ENCODE measurements at places on chromosomes 1 and 21.
A peak's percentile ranks its signal among the peaks of the same experiment; 100 is the strongest.

DNA sequence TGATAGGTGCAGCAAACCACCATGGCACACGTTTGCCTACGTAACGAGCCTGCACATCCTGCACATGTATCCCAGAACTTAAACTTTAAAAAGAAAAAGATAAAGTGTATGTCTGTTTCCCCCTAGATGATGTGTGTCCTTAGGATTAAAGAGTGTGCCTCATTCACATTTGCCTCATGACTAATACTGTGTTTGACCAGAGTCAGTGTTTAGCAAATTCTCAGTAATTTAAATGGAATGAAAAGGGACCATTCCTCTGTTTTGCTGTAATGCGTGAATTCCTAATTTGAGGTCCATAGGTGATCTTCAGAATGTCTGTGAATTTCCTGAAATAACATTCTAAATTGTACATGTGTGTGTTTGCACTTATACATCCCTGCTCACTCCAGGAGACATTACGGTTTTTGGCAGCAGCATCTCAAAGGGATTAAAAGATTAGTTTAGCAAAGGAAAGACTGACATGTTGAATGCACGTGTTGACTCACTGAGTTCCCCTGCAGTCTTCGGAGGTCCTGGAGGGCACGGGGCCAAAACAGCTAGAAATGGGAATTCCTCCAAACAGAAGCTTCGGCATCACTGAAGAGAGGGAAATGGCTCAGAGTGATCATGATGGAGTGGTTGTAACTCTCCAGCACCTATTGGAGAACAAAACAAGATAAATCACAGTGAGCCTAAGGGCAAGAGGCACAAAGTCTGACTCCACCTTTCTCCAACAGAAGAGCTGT, 19.1 kb upstream of the SLC35F3 start:
- DNase-seq = peak; percentile 72

- no peak for DNase-seq
Observed at GRCh38 chr1:42983253-42983652, 24.6 kb upstream of the SLC2A1 start.

- peak; percentile 96 for DNase-seq
Observed at GRCh38 chr1:117695796-117696490, 90.1 kb downstream of the TENT5C start.

DNA sequence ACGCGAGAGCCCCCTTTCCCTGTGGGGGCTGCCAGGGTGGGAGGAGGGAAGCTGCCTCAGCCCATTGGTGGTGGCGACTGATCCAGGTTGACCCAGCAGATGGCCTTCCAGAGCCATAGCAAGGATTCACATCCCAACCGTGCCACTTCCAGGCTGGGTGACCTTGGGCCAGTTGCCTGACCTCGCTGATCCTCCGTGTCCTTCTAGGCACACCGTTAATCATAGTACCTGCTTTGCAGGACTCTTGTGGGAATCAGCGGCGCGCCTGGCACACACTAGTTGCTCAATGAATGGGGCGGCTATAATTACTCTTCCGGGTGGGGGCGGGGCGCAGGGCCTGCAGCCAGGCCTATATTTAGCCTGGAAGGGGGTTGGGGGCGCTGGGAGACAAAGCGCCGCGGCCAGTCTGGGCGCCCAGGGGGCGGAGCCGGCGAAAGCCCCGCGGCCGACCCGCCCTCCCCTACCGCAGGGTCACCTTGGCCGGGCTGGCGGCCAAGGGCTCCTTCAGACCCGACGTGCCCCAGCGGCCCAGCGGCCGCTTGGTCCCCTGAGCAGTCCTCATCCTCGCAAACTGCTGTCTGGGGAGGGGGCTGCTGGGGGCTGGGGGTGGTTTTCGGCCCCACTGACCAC, 5.1 kb downstream of the HSPB7 start:
- DNase-seq = peak; percentile 59

DNA sequence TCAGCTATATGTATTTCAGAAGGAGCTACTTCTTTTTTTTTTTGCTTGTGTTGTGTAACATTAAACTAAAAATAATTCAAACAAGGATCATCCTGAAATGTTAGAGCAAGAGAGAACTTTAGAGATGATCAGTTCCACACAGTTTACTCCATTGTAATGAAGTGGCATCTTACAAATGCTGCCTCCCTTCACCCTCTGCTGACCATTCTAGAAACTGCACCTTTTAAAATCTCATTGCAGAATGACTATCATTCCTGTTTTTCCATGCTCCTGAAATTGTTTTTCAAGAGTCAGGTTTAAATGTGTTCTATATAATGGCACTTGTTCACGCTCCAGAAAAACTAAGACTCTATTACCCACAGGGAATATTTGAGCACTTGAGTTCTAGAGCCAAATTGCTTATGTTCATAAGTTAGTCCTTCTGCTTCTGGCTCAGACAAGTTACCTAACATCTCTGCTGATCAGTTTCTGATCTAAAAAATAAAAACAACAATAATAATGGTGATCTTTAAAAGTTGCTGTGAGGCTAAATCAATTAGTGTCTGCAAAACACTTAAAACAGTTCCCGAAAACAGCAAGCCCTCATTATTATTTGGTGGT, 21.5 kb upstream of the SLC44A5 start:
- DNase-seq = peak; percentile 10

GRCh38 chr1:22808676-22809483, 98.2 kb downstream of the EPHB2 start:
- DNase-seq = peak; percentile 91

- no peak for DNase-seq
Observed at GRCh38 chr1:36881068-36881405, 153.3 kb downstream of the GRIK3 start.

GRCh38 chr1:201633297-201633696, 94.4 kb downstream of the NAV1 start:
- no peak for DNase-seq

- DNase-seq = no peak
Observed at GRCh38 chr21:34874684-34875513, 174.2 kb downstream of the RUNX1 start.

DNA sequence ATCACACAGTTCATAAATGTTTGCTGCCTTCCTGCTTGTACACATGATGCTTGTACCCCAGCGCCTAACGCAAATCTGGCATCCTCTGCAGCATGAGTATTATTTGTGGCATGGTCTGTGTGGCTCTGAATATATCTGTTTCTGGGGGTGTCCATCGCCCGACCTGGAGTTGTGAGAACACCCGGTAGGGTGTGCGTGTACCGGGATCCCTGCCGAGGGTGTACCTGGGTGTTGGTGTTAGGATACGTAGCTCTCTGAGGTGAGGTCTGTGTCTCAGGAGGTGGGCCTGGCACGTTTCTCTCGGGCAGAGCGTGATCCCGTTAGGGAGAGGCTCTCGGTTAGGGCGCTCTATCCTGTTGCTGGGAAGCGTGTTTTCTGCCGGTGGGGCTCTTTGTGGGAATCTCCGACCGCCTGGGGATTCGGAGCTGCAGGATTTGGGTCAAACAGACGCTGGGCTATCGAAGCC, 10.4 kb upstream of the CDC20 start:
- no peak for DNase-seq

DNA sequence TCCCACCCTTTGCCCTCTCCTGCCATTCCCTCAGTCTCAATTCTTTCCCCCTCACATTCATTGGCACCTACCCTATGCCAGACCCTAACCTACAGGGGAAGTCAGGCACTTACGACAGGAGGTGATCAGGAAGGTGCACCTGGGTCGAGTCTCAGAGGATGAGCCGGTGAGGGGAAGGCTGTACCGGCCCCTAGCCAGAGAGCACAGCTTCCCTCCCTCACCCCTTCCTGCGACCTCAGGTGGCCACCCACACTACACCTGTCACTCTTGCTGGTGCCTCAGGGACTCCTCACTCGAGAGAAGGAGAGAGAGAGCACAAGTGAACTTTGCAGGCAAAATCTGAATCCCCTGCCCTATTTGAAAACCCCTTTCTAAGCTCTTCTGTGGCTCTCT, 1.7 kb upstream of the MYOM3 start:
- DNase-seq = no peak

DNA sequence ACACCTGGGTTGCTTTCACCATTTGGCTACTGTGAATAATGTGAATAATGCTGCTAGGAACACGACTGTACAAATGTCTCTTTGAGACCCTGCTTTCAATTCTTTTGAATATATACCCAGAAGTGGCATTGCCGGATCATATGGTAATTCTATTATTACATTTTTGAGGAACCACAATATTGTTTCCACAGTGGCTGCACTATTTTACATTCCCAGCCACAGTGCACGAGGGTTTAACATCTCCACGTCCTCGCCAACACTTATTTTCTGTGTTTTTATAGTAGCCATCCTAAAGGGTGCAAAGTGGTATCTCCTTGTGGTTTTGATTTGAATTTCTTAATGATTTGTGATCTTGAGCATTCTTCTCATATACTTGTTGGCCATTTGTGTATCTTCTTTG, 15.7 kb downstream of the FHAD1 start:
- no peak for DNase-seq

DNA sequence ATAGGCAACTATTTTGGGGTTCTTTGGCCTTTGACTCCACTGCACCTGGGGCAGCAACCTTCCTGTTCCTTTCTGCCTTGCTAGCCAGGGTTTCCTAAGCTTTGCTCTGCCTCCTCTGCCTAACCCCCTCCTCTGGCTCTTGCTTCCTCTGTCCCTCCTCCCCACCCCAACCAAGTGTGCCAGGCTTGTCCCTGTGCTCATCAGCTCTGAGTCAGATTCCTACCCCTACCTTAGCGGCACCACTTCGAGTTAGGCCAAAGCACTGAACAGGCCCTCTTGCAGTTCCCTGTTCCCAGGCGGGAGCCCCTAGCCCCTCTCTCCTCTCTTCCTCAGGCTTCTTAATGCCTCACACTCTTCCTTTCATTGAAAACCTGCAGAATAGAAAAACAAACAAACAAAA, 74.8 kb upstream of the HAO2 start:
- DNase-seq = no peak

- DNase-seq = peak; percentile 67
Observed at GRCh38 chr1:67559222-67559700, 125.7 kb upstream of the GADD45A start.

DNA sequence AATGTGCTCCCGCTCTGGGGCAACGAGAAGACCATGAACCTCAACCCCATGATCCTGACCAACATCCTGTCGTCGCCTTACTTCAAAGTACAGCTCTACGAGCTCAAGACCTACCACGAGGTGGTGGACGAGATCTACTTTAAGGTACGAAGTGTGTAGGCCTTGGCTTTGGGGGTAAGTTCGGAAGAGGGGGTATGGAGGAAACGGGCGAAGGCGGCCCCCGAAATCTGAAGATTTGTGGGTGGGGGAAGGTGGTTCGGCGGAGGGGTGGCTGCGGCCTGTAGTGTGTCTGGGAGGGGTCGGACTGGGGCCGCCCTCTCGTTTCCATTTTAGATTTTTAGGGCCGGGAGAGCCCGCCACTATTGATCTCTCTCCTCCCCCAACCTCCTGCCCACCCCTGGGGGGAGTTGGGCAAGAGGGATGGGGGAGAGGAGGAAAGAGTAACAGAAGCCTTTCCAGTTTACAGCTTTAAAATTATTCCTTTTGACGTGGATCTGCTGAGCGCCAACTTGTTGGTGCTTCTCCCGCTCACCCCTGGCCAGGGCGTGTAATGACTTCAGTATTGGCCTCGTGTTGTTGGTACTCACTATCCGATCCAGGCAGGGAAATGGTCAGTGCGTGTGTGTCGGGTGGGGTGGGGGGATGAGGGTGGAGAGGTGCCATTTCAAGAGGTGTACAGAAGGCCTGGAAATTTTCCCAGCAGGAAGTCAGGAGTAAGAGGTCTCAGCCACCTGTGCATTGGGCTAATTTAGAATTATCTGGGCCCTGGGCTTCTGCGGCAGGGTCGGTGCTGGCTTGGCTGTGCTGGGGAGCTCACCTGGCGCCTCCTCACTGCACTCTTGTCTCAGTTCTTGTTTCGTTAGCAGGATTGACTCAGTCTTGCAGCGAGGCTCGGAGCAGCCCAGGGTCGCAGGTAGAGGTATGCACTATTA, 880 bp downstream of the PRPF38B start:
- peak; percentile 65 for DNase-seq

DNA sequence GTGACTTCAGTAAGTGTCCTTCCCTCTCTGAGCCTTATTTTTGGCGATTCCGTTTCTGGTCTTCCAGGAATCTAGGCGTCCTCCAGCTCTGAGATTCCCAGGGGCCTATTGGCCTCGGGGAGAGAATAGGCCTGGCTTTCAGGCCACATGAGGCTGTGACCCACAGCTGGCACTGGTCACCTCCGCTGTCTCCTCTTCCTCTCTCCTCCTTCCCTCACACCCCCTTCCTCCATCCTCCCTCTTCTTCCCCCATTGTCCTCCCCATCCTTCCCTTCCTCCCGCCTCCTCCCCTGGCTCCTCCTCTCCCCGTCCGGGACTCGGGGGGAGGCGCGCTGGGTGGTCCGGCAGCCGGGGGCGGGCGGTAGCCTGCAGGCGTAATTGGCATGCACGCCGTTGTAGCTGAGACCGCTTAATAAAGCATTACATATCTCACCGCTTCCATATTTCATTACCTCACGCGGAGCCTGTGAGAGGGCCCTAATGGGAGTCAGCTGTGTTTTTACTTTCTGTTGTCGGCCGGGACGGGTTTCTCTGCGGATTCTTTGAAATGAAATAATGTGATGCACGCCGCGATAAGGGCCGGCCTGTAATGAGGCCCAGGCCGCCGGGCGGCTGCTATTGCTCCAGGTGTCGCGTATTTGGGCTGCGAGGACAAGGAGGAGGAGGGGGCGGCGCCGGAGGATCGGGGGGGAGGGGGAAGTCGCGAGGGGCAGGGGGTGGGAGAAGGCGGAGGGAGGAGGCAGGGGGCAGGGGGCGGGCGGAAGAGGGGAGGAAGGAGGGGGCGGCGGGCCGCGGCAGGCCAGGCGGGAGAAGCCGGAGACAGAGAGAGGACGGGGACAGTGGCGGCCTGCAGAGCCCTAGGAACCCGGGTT, 95.3 kb downstream of the FOXD2 start:
- peak; percentile 82 for DNase-seq

DNA sequence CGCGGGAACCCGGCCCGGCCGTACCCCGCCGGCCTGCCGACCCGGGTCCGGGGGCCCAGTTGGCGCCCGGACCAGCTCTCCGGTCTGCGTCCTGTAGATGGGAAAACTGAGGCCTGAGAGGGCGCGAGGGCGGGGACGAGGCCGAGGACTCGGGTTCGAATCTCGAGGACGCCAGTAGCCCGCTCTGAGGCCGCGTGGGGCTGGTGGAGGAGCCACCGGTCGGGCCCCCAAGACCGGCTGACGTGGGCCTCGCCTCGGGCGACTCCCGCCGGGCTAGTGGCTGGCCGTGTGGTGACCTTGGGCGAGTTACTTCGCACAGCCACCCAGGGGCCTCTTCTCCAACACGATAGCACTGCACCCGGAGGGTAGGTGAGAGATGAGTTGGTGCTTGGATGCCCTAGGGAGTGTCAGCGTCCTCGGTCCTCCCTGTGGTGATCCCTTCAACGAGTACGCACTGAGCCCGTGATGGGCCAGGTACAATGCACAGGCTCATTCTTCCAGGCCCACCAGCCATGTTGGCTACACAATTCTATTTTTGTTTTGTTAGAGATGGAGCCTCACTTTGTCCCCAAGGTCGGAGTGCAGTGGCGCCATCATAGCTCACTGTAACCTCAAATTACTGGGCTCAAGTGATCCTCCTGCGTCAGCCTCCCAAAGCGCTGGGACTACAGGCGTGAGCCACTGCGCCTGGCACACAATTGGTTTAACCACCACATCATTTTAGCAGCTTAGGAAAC, 404 bp upstream of the SCMH1 start:
- DNase-seq = no peak

GRCh38 chr1:247335882-247336281, 4.2 kb upstream of the ZNF496 start:
- no peak for DNase-seq
